Stimulated activated CD4-positive, alpha-beta T cell treated with anti-CD3 and anti-CD28 coated beads, Interleukin-2, amount 100 ng/mL, for 24 hours (primary cell): ENCODE measurements at places on chromosomes 12 and 14.

DNA sequence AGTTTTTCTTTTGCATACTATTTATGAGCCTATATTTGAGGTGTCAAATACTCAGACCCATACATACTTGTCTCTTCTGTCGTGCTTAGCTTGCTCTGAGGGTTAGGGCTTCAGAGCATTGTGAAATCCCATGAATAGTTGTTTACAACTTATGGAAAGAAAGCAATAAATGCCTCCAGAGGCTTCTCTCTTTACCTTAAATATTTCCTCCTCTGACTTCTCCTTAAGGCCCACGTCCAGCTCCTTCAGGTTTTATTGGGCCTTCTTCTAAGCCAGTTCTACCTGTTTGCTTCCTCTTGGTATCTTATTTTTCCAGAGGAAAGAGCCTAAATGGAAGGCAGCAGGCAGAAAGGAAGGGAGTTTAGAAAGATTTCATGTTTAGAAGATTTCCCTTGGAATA, 218.6 kb downstream of the SPTSSA start:
- DNase-seq, result no peak

- DNase-seq, result no peak
Observed at GRCh38 chr12:29283969-29284700, 96.8 kb downstream of the ERGIC2 start.

DNA sequence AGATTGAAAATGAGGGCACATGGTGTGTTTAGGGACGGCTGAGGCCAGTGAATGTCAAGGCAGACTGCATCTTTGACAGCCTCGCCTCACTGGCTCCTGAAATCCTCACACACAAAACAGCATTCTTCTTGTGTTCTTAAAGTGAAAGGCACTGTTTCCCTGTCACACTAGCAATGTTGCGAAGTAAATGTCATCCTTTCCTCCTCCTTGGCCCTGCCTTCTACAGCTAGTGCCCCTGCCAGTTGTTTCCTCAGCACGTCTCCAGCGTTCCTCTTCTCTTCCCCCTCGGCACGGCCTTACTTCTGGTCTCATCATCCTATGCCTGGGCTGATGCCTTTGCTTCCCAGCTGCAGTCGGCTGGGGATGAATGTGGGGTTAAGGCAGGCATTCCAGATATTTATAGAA, 129.4 kb upstream of the DNM1L start:
- DNase-seq, result no peak

- no peak for DNase-seq
Observed at GRCh38 chr14:46048127-46048526, 603.5 kb downstream of the RPL10L start.

DNA sequence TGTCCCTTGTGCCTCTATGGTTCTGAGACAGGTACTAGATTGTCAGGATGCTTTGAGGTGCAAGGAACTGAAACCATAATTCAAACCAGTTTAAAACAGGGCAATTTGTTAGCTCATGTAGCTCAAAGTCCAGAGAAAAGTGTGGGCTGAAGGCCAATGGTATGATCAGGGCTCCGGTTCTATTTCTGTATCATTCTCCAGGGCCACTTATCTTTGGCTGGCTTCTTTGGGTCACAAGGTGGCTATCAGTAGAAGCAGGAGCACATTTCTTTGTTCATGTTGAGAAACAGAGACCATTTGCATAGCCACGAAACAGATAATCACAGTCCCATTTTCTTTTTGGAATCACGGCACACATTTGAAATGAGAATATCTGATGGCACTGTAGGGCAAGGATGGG, 294.9 kb downstream of the ETNK1 start:
- DNase-seq, result no peak

DNA sequence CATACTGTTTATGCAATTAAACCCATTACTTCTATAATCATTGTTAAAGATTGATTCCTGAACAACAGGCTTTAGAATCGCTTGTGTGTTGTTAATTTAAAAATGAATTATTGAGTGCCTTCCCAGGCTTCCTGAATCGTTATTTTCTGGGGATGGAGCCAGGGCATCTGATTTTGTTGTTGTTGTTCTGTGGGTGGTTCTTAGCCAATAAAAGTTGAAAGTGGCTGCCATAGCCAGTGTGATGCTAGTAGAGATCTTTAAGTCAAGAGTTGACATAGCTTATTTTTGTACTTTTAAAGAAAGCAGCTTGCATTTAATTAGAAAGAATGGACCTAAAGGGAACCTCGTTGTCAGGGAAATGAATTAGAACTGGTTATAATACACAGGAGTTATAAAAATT, 6.4 kb downstream of the GOLGA5 start:
- no peak for DNase-seq

DNA sequence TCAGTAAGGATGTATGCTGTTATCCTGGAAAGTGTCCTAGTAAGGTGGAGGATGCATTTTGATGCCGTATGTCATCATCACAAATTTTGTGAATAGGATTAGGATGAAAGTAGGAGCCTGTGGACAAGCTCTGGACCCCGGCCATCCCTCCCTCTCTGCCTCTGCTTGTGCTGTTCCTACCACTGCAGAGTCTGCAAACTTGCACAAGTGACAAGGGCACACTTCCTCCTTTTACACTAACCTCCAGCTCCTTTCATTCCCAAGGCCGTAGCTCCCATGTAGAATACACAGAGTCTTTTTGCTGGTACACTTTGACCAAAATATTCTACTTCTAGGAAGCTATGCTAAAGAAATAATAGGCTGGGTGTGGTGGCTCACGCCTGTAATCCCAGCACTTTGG, 13.3 kb upstream of the TMCC3 start:
- no peak for DNase-seq

- DNase-seq, result peak; percentile 63
Observed at GRCh38 chr14:73759183-73759713, 45.1 kb upstream of the PNMA1 start.

GRCh38 chr14:31297701-31298344, 90.2 kb upstream of the HECTD1 start:
- no peak for DNase-seq

DNA sequence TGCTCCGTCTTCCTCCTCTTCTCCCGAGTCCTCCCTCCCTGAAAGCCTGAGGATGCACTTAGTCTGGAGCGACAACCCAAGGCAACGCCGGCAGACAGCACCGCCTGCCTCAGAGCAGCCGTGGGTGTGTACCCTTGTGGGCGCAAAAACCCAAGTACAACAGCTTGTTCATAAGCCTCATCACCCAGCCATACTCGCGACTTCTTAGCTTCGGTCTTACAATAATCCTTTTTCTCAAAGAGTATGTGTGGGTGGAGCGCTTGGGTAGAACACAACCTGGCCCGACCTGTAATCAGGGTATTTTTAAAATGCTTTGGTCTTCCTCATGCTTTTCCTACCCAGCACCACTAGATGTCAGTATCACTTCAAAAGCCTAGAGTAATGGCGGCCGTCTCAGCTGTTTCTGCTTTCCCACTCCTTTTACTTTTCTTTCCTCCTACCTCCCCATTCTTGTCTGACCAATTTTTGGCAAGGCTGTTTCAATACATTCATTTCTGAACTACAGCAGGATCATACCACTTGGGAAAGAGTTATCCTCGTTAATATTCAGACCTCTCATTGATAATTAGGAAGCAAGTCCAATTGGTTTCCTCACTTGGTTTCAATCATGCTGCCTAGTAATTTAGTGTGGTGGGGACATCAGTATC, 198.9 kb downstream of the EPS8 start:
- peak; percentile 28 for DNase-seq

- no peak for DNase-seq
Observed at GRCh38 chr12:54195080-54195736, 6.4 kb upstream of the SMUG1 start.

GRCh38 chr12:25480145-25480544, 72.9 kb downstream of the LMNTD1 start:
- no peak for DNase-seq

DNA sequence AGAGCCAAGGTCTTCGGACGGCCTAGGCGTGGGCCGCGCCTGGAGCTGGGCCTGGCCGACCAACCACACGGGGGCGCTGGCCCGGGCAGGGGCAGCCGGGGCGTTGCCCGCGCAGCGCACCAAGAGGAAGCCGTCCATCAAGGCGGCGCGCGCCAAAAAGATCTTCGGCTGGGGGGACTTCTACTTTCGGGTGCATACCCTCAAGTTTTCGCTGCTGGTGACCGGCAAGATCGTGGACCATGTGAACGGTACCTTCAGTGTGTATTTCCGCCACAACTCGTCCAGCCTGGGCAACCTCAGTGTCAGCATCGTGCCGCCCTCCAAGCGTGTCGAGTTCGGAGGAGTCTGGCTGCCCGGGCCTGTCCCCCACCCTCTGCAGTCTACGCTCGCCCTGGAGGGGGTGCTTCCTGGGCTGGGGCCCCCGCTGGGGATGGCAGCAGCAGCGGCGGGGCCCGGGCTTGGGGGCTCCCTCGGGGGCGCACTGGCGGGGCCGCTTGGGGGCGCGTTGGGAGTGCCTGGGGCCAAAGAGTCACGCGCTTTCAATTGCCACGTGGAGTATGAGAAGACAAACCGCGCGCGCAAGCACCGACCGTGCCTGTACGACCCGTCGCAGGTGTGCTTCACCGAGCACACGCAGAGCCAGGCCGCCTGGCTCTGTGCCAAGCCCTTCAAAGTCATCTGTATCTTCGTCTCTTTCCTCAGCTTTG, 4.4 kb upstream of the SHMT2 start:
- peak; percentile 76 for DNase-seq

DNA sequence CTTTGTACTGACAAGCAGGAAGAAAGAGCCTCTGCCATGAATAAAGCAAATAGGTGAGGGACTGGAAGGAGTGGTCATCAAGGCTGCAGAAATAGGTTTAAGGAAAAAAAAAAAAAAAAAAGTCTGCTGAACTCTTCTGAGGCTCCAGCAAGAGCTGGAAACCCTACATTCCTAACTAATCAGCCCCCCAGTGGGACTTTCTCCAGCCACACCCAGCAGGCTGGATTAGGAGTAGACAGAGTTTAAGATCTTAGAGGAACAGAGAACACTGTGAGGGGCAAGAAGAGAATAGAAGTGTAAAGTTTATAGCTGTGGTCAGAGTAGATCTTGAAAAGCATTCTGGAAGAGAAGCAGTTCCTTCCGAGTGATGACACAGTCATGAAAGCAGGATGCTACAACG, 66.4 kb downstream of the ATXN2 start:
- no peak for DNase-seq

DNA sequence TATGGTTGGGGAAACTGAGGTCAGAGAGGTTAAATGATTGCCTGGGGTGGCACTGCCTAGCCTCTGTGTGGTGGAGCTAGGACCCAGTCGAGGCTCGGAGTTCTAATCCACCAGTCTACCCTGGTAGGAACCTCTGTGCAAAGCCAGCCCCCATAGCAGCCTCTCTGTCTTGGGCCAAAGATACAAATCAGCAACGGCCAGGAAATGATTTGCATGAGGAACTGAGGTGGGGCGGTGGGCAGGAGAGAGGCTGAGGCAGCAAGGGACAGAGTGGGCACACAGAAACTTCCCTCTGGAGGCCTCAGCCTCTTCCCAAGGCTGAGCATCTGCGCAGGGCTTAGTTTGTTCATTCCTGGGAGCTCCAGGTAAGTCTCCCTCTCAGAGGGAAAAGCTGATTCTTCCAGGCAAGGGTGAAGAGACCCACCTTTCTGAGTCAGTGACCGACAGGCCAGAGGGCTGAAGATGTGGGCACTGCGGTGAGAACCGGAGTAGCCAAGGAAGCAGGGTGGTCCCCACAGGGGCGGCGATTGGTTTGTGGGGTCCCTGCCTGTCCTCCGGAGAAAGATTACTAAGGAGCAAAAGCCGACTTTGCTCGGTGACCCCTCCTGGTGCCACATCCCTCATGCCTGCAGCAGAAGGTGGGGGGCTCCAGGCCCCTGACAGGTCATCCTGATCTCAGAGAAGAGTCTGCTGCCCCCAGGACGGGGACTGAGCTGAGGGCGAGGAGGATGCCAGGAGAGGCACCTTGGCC, 134.6 kb downstream of the CACNA1C start:
- DNase-seq, result no peak

DNA sequence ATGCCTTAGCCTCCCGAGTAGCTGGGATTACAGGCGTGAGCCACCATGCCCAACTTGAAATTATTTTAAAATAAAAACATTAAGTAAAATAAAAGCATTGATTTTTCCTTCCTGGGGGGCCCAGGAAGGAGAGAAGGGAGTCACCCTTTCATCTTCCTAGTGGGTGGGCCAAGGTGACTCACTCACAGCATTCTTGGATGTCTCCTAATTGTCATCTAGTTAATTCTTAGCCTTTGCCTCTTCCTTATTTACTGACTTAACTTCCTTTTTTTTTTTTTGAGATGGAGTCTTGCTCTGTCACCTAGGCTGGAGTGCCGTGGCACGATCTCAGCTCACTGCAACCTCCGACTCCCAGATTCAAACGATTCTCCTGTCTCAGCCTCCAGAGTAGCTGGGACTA, 29.2 kb downstream of the TMEM120B start:
- no peak for DNase-seq

DNA sequence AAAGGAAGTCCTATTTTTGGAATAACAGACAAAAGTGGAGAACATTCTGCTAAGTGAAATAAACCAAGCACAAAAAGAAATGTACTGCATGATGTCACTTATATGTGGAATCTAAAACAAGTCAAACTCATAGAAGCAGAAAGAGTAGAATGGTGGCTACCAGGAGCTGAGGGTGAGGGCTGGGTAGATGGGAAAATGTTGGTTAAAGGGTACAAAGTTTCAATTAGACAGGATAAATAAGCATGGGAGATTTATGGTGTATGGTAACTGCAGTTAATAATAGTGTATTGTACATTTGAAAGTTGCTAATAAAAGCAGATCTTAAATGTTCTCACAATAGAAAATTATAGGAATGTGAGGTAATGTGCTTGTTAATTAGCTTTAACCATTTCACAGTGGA, 12.8 kb downstream of the LUM start:
- no peak for DNase-seq

- DNase-seq, result no peak
Observed at GRCh38 chr12:46771268-46771827, 54.4 kb downstream of the SLC38A4 start.

DNA sequence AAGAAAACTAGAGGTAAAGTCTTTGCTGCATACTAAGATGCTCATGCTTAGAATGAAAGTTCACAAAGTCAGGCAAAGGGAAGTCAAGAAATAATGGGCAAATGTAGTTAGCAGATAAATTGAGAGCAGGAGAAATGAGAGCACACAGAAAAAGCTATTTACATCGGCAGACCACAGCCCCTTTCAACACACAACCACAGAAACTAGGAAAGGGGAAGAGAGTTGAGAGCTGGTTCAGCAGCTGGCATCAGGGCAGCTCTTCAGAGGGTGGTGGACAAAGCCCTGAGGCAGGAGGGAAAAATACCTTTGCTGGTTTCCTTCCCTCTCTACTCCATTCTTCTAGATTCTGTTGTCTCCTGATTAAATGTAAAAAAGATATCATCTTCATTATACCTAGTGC, 95.4 kb upstream of the ANO4 start:
- DNase-seq, result no peak

GRCh38 chr12:108720757-108721514, 10.4 kb downstream of the CORO1C start:
- DNase-seq, result no peak

GRCh38 chr12:114403690-114404066, 2.3 kb downstream of the TBX5 start:
- no peak for DNase-seq
